ENCODE measurements at places on chromosomes 7 and 10.

- no peak for DNase-seq
Measured at GRCh38 chr10:100347568-100348195, 649 bp downstream of the SCD start.

DNA sequence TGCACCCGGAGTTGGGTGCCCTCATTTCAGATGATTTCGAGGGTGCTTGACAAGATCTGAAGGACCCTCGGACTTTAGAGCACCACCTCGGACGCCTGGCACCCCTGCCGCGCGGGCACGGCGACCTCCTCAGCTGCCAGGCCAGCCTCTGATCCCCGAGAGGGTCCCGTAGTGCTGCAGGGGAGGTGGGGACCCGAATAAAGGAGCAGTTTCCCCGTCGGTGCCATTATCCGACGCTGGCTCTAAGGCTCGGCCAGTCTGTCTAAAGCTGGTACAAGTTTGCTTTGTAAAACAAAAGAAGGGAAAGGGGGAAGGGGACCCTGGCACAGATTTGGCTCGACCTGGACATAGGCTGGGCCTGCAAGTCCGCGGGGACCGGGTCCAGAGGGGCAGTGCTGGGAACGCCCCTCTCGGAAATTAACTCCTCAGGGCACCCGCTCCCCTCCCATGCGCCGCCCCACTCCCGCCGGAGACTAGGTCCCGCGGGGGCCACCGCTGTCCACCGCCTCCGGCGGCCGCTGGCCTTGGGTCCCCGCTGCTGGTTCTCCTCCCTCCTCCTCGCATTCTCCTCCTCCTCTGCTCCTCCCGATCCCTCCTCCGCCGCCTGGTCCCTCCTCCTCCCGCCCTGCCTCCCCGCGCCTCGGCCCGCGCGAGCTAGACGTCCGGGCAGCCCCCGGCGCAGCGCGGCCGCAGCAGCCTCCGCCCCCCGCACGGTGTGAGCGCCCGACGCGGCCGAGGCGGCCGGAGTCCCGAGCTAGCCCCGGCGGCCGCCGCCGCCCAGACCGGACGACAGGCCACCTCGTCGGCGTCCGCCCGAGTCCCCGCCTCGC is at the start of gene EGFR:
Gene EGFR, plus strand, starts transcription at position 657 of the 830 bp plus-strand sequence. CDS start 261 bp downstream, outside the sequence.
- no peak for DNase-seq

GRCh38 chr7:150982351-150982750 is 4.2 kb upstream of the KCNH2 start:
- DNase-seq = no peak

GRCh38 chr10:58952747-58953466 is 223.5 kb upstream of the PHYHIPL start:
- no peak for DNase-seq

DNA sequence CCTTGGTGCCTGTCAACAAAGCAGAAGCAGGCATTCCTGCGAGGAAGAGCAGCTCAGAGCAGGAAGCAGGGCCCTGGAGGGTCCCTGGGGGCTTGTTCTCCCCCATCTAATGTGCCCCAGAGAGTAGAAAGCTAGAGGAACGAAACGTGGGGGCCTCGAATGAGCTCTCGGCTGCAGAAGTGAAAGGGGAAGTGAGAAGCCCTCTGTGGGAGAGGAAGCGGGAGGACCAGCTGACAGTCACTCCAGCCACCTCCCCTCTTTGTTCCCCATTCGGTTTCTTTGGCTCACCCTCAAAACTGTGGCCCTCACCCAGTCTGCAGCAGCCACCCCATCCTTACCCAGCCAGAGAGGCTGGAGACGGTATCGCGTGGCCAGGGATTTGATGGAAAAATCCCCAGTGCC is 25.0 kb downstream of the C10orf105 start:
- DNase-seq = no peak

DNA sequence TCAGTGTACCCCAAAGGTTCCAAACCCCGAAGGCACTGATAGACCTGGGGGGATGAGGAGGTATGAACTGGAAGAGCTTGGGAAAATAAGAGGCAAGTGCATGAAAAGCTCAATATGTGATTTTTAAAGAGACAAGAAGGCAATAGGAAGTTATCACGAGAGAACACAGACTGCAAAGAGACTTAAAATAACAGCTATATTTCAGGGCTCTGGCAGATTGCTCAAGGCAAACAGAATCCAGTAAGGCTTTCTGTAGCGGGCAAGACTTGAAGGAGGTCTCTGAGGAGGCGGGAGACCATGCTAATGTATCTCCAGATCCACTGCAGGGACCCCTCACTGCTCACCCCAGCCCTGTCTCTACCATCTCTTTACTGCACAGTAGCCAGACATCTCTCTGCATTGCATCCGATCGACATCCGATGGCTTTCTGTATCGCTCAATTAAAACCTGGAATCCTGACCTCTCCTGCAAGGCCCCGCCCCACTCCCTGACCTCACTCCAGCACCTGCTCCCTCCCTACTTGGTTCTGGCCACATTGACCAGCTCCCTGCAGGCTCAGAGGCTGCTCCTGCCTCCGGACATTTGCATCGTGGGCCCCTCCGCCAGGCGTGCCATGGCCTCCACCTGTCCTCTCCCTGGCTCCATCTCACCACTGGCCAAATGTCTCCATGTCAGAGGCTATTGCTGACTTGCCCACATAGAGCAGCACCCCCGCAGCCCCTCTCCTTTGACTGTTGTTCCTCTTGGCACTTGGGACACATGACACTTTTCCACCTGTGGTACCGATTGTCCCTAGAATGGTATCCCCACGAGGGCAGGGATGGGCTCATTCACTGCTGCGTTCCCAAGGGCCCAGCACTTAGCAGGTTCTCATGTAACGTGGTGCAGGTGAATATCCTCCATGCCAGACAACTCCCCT is 118.0 kb downstream of the PRKAG2 start:
- no peak for DNase-seq

GRCh38 chr10:28875549-28876081 is 198.3 kb downstream of the BAMBI start:
- no peak for DNase-seq

- no peak for DNase-seq
Measured at GRCh38 chr10:5951167-5951711, 26.1 kb downstream of the IL15RA start.

DNA sequence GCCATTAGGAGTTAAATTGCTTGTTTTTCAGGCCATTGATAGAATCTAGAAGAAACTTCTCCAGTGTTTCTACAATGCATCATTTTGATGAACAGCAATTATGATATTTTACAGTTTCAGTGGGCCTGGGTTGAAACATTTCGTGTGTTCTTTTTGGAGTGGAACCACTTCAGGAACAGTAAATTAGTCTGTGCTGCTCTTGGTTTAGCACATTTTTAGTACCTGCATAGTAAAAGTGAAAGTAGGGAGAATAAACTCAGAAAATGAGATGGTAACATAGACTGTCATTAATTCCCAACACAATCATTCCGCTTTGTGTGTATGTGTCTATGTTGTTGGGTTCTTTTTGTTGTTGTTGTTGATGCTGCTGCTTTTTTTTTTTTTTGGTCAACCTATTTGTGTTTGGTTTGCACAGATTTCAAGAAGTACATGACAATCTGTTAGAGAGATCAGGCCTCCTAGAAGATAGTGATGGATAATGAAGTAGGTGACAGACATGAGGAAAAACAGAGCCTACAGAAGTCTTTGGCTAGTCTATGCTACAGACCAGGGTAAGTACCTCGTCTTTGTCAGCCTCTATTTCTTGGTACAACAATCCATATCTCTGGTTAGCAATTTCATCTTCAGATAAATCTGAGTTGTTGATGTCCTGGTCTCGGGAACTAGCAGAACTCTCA is 154.0 kb upstream of the TARP start:
- no peak for DNase-seq

- no peak for DNase-seq
Measured at GRCh38 chr7:1175597-1175966, 15.6 kb upstream of the ZFAND2A start.

- DNase-seq = no peak
Measured at GRCh38 chr7:98283127-98283886, 1.8 kb downstream of the BRI3 start.

- no peak for DNase-seq
Measured at GRCh38 chr7:21939136-21939857, 6.4 kb downstream of the CDCA7L start.

- no peak for DNase-seq
Measured at GRCh38 chr10:129258283-129258923, 208.6 kb upstream of the MGMT start.

DNA sequence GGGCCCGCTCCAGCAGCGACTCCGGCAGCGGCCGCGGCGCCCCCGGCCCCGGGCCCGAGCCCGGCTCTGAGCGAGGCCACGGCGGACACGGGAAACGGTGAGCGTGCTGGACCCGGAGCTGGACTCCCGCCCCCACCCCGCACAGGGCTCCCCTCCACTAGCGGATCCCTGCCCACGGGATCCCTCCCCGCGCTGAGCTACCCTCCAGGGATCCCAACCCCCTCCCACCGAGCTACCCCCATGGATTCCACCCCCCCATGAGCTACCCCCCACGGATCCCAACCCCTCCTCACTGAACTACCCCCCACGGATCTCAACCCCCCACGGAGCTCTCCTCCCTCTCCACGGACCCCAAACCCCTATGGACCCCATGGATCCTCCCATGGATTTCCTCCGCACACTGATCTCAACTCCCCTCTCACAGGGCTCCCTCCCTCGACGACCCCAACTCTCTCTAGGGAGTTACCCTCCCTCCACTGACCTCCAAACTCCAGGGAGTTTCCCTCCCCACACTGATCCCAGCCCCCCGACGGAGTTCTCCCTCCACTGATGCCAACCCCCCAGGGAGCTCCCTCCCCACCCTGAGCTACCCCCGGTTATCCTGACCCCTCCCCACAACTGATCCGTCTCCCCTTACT is 20.6 kb upstream of the HSPB1 start:
- DNase-seq = no peak

DNA sequence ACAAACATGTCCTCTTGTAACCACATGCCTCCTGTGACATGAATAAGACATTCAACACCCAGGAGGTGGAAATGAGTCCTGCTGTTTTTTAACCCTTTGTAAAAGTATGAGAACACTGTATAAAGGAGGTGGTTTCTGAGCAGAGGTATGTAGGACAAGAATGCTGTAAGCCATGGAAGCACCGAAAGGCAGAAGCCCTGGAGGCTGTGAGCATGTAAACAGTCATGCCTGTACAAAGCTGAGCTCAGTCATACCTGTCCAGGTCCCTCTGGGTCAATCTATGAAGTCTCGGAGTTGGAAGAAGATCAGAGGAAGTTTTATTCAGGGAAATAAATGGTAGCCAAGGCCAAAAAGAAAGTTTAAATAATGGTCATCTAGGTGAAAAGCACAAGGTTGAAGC is 34.7 kb upstream of the XPNPEP1 start:
- DNase-seq = no peak

DNA sequence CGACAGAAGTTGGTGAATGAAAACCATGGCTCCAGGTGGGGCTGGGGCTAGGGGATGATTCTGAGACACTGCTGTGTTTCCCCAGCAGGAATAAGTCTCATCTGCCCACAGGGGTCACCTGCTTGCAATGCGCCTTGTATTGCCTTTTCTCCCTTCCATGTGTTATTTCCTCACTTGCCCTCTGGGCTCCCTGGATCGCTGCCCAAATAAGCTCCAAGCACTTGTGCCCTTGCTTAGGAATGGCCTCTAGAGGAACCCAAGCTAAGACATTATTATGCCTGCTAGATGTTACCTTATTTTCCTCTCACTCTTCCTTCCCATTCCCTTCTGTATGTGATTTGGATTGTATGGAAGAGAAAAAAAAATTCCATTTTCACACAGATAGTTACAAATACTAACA is 24.8 kb upstream of the PLPP4 start:
- DNase-seq = no peak

- no peak for DNase-seq
Measured at GRCh38 chr10:67936416-67936815, 52.0 kb downstream of the SIRT1 start.

DNA sequence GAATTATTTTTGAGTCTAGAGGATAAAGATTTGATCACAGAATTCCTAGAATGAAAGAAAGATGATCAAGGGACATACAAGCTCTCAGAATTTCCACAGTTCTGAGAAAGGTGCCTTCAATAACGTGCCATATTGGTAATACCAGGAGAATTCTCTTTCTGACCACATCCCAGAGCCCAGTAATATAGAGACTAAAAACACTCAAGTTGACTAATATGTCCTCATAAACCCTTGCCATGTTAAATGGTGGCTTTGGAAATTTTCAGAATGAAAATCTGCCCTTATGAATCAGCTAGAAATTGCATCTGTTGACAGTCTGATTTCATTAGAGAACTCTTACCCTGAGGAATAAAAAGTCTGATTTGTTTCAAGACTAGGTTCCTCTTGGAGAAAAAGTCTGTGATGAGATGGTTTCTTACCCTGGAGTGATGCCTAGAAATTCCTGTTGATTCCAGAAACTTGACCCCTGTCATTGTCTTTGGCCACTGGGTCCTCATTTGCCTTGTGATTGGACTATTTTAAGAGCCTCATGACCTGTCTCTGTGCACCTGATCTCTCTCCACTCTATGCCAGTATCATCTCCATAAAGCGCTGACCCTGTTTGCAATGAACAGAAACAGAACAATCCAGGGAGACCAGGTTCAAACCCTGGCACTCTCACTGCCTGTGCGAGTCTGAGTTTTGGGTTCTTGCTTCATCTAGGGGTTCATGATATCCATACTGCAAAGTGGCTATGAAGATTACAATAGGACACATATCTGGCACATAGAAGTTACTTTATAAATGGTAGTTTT is 3.3 kb downstream of the IL2RA start:
- DNase-seq = no peak

DNA sequence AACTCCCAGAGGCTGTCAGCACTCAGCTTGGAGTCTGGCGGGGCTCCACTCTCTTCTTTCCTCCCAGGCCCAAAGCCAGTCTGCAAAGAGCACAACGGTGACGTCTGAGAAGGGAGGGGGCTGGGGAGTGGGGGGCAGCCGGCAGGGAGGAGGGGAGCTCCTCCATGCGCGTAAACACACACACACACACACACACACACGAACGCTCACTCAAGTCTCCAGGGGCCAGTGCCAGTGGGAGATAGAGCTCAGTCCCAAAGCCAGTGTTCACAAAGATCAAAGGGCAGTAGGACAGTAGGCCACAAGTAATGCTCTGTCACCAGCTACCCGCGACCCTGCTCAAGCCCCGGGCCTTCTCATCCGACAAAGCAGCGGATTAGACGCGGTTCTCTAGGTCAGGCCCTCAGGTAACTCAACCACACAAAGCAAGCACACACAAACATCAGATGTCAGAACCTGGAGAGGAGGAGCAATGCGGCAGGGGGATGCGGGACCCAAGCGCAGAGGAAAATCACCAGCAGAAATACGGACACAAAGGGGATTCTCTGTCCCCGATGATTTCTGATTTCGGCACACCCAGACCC is 19.9 kb downstream of the TCAF1 start:
- DNase-seq = no peak

DNA sequence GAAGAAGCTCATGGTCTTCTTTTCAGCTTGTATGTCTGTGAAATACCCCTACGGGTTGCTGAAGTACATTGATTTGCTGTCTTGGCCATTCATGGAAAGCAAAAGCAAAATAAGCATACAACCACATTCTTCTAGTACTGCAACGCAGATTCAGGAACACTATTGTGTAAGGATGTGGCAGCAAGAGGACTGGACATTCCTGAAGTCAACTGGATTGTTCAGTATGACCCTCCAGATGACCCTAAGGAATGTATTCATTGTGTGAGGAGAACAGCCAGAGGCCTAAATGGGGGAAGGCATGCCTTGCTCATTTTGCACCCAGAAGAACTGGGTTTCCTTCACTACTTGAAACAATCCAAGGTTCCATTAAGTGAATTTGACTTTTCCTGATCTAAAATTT is 133.4 kb upstream of the ANKRD1 start:
- DNase-seq = no peak

GRCh38 chr10:131693766-131694165 is 207.0 kb upstream of the PPP2R2D start:
- no peak for DNase-seq
